Activated CD4-positive, alpha-beta T cell treated with anti-CD3 and anti-CD28 coated beads for 1 hour (primary cell): ENCODE measurements at places on chromosomes 7 and 10.

DNA sequence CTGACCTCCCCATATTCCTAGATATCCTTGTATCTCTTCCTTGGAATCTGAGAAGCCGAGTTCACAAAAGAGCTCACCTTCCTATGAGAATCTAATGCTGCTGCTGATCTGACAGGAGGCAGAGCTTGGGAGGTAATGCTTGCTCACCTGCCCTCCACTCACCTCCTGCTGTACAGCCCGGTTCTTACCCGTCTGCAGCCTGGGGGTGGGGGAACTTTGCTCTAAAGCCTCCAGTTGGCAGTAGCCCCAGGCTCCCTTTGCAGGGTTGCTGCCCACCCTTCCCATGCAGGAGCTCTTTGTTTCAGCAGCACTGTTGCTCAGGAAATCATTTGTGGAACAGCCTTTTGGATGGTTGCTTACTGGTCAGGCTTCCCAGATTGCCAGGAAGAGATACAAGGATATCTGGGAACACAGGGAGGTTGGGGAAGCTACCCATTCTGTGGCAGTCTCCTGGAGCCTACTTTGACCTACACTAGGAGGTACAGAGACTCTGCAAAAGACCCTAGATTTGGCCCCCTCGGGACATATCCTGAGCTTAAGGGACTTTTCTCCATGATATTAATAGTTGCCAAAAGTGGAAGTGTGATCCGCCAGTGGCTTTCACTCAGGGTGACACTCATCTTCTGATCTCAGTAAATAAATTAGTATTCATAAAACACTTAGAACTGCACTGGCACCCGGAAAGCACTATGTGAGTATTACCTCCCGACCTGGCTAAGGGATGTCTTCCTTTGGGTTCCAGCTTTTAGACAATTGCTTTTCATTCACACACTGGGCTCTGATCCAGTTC is 363.7 kb upstream of the PODXL start:
- DNase-seq, result no peak

GRCh38 chr10:132163278-132163765 is 23.4 kb upstream of the DPYSL4 start:
- no peak for DNase-seq

GRCh38 chr7:128959296-128959695 is 21.6 kb downstream of the IRF5 start:
- DNase-seq, result no peak

DNA sequence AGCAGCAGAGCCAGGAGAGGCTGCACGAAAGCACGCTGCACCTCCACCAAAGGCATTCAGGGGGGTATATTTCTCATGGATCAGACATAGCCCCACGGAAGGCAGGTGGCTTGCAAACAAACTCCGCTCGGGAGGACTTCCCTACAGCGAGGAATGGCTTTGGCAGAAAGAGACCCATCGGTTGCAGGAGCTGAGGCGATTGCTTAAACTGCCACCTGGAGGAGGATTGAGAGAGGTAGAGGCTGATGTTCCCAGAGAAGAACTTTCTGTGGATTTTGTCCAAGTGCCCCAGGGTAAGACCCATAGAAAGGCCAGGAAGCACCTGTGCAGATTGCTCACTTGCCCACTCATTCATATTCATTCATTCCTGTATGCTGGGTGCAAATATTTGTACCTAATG is 89.1 kb downstream of the NEUROD6 start:
- DNase-seq, result no peak

GRCh38 chr7:123796568-123796967 is 47.8 kb upstream of the WASL start:
- DNase-seq, result no peak

- DNase-seq, result no peak
Observed at GRCh38 chr10:103546401-103546800, 52.9 kb downstream of the NEURL1 start.

DNA sequence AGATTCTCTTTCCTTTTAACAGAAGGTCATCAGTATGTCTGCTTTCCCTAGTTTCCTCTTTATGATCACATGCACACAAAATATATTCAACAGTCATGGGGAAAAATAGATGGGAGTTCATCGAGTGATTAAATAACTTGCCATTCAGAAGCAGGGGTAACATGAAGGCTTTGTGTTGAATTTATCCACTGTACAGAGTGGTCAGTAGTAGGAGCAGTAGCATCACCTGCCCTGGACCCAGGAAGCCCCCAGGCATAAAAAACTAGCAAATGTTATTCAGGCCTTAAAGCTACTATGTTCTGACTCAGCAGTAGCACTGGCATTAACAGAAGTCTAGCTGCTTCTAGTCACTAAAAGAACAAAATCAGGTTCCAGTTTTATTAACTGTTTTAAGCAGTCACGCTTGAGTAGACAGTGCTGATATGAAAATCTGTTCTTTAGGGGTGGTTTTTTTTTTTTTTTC is 31.4 kb upstream of the FAM133B start:
- DNase-seq, result no peak

DNA sequence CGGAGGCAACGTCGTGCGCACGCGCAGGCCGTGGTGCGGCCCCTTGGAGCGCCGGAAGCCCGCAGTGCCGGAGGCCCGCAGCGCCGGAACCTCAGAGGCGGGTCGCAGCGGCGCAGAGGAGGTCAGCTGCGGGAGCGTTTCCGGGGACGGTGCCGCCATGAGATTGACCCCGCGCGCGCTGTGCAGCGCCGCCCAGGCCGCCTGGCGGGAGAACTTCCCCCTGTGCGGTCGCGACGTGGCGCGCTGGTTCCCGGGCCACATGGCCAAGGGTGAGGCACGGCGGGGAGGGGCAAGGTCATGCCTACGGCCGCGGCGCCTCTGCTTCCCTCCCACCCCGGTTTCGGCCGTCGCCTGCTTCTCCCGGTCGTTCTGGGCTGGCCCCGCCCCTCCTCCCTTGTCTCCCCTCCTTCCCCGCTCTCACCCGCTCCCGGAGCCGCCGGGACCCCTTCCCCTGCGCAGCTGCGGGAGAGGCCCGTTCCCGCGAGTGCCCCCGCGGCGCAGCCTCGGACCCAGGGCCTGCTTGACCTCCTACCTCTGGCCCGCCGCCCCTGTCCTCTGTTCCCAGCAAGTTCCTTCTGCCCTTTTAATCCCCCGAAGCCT is at the start of gene MTG1:
Gene MTG1, plus strand, starts transcription at position 94 of the 600 bp plus-strand sequence. Its CDS starts 64 bp downstream, at position 158.
- peak; percentile 88 for DNase-seq

GRCh38 chr7:156127166-156128134 is 315.2 kb upstream of the SHH start:
- DNase-seq, result no peak

GRCh38 chr10:91778485-91778884 is 19.7 kb upstream of the TNKS2 start:
- no peak for DNase-seq

GRCh38 chr7:2024567-2024918 is 208.2 kb downstream of the MAD1L1 start:
- no peak for DNase-seq

GRCh38 chr7:142608630-142609428 is 140.4 kb upstream of the PRSS1 start:
- DNase-seq, result no peak

- no peak for DNase-seq
Observed at GRCh38 chr7:38973760-38974159, 3.9 kb upstream of the POU6F2 start.

DNA sequence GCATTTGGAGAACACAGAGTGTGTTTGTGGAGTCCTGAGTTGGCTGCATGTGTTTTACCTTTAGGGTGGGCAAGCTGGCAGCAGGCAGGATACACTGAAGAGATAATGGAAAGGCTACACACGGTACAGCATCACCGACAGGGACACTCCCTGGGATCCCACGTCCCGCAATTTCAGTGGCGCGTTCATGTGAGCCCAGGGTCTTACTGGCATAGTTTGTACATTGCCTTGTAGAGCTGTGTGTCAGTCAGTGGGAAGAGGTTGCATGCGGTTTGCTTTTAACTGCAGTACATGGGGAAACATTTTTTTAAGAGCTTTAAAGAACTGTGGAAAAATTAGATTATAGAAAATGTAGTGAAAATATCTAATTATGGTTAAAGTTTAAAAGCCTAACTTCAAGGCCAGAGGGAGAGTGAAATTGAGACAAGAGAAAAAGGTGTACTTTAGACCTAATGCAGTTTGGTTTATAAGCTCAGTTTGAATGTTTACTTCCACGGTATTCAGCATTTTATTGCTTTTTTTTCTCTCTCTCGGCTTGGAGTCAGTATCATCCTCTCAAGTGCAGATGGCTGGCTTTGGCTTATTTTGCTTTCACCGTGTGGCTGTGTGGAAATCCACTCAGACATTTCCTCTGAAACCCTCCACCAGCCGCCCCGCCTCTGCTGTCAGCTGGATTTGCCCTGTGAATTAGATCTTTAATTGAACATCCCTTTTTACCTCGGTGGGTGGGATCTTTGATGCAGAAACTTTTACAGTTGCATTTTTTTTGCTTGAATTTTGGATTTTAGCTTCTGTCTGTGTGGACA is 364.2 kb upstream of the COBL start:
- no peak for DNase-seq

GRCh38 chr7:136102881-136103280 is 125.7 kb upstream of the MTPN start:
- DNase-seq, result no peak

DNA sequence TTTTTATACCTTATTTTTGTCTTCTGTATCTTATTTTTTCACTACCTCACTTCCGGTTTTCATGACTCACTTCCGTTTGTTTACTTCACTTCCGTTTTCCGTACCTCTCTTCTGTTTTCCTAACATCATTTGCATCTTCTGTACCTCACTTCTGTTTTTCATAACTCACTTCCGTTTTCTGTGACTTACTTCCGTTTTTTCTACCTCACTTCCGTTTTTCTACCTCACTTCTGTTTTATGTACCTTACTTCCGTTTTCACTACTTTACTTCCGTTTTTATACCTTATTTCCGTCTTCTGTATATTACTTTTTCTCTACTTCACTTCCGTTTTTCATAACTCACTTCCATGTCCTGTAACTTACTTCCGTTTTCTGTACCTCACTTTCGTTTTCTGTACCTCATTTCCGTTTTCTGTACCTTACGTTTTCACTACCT is 492.5 kb upstream of the AKR1E2 start:
- DNase-seq, result no peak

GRCh38 chr7:54758702-54759592 is at the start of gene SEC61G:
Gene SEC61G (minus strand): TSS chr7:54759211. CDS start chr7:54757588, 1,623 bp downstream.
- peak; percentile 92 for DNase-seq

DNA sequence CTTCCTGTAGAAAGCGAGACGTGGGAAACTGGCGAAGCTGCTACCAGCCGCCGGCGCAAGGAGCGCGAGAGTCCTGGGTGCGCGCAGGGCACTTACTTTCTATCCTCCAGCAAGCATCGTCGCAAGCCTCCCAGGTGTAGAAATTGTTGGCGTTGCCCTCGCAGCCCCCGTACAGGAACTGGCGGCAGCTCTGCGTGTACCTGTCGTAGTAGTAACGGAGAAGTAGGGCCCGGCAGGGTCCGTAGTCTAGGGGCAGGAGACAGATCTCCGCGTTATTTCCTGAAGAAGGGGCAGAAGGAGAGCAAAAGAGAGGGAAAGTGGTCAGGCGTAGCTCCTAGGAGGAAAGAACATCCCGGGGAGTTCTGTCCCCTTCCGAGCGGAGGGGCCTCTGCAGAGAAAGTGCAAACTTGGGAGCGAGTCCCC is 501 bp downstream of the TFPI2 start:
- no peak for DNase-seq

DNA sequence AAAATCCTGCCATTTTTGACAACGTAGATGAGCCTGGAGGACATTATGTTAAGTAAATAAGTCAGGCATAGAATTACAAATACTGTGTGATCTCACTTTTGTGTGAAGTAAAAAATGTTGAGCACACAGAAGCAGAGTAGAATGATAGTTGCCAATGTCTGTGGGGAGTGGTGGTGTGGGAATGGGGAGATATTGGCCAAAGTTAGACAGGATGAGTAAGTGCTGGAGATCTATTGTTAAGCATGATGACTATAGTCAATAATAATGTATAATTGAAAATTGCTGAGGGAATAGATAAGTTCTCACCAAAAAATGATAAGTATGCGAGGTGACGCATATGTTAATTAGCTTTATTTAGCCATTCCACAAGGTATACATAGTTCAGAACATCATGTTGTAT is 92.0 kb downstream of the GPR85 start:
- DNase-seq, result no peak

DNA sequence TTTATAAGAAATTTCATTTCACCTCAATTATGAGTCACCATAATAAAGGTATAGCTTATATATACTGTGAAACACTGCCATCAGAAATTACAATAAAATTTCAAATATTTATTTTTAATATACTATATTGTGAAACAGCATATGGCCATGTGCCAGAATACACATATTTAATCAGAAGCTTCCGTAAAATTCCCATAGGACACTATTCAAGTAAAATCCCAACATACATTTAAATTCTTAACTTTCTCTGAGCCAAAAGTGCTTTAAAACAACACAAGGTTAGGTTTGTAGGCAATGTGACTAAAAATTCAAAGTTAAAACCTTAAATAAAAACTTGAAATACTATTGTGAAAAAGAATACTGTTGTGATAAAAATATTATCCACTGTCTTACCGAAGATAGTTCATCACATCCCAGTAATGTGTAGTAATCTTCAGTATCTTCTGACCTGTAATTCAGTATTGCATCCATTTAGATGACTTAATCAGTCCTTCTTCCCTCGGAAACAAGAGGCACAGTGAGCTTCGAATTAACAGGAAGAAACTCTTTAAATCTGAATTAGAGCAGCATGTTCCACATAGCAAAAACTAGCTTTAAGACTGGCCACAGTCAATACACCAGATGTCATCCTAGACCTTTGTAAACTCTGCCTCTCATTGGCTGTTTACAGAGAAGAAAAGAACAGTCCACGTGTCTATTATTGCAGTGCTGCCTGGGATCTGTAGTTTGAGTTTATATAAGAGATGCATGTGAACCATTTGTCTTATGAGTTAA is at the start of gene DNAJC12:
Gene DNAJC12, minus strand, starts transcription at position 648 of the 774 bp plus-strand sequence. Its CDS starts 177 bp downstream, at position 471.
- DNase-seq, result no peak

DNA sequence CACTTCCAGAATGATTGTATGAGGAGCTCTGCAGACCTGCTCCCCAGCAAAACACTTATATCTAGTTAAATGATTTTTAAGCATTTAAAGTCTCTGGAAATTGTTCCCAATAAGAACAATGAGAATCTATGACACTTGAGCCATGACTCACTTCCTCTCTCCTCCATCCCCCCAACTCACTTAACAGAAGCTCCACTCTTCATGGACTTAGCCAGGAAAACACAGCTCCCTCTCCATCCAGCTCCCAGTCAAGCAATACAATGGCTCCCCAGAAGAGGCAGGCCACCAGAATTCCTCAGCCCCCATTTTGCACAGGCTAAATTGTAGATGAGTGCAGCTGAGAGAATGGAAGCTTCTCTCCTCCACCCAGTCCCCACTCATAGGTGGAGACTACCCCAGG is 27.0 kb downstream of the AOC1 start:
- no peak for DNase-seq

- no peak for DNase-seq
Observed at GRCh38 chr10:75730847-75731246, 299.4 kb downstream of the LRMDA start.

- DNase-seq, result no peak
Observed at GRCh38 chr10:93406364-93407145, 75.6 kb downstream of the MYOF start.

DNA sequence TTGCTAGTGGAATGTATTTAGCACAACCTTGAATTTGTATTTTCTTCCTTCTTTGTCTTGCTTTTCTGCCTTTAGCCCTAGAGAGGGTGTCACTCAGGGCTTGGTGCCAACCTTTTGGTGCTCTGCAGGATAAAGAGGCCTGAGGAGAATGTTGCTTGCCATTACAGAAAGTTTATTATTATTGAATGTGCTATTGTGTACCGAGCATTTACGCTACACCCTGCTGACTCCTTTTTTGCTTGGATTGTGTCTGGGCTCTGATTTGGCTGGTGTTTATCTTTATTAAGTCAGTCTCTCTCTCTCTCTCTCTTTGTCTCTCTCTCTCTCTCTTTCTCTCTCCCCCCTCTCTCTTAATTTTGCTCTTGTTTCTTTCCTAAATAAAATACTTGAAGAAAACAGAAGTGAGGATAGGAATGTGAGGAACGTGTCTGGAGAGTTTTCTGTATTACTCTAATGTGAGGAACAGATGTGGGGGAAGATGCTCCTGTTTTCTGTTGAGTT is 284.4 kb upstream of the PHYHIPL start:
- no peak for DNase-seq
